GM12878 (cell line): ENCODE measurements at places on chromosomes 1 and 21. TPM values are rescaled to one million over a fixed set of nuclear protein-coding genes. Genes with fewer than 3 reads are reported as not detected.

GRCh38 chr1:175072099-175072951 lies 4.7 kb downstream of the TNN start:
- no peak for DNase-seq

PLCH2 gene
- total RNA-seq: 0.62 and 0.74 TPM in 2 replicates

DNA sequence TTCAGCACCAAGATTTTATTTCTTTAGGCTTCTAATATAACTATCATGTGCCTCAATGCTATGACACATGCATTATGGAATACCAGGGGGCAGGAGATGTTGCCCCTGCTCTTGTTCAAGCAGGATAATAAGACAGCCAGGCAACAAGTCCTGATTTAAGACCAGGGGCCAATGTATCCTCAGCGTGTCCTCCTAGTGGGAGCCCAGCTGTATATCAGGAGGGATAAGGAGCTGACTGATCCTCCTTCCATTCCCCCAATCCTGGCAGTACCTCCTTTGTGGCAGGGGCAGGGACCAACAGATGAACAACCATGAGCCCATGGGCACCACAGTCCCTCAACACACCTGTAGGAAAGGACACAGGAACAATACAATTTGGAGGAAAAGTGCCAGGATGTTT lies 29.3 kb downstream of the SORT1 start:
- DNase-seq: no peak

SAMD13 gene
- total RNA-seq: 0.85 and 0.98 TPM in 2 replicates

DNA sequence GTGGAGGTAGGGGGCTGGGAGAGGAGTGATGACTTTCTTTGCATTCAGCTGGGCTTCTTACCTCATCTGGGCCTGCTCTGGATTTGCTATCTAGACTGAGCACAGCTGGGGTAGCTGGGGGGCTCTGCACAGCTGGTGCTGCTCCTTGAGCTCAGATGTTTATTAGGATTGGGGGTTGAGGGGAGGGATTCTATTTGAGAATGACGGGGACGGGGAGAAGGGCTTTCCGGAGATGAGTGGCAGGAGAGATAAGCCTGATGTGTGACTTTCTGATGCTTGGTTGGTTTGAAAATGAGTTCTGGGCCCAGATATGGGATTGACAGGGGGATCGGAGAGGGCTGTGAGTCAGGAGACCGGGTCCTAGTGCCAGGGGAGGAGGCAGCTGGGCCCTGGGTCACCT lies 146.1 kb upstream of the CSF3R start:
- DNase-seq: no peak
